ENCODE measurements at places on chromosomes 12 and 14. TPM values are rescaled to one million over a fixed set of nuclear protein-coding genes. Genes with fewer than 3 reads are reported as not detected.

The KLRC2 gene
- not detected for total RNA-seq

The ATN1 gene
- 19.1 TPM for total RNA-seq

The PPP1R36 gene
- total RNA-seq, result not detected

The LRFN5 gene
- 16.1 TPM for total RNA-seq

DNA sequence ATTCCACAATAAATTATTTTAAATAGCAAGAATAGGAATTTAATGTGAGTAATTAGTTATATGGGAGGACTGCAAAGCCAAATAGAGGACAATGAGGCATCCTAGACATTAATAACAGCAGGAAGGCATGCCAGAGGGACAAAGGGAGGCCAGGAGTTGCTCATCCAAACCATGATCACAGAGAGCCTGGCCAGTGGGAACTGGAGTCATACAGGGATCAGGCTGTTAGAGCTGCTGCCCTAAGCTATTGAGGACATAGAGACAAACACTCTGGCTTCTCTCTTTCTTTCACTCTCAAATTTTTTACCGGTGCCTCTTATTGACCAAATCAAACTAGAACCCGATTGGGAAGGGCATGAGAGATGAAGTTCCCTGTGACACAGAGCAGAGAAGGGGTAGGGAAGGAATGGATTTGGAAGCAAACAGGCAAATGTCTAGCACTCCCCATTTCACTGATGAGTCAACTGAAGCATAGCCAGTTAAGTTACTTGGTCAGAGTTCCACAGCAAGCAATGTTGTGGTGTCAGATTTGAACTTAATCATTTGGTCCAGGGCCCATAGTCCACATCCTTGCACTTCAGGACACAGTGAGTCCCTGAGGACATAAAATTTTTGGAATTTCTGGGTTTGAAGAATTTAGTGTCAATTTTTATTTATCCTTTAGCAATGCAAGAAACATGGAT is 17.9 kb upstream of the CFAP54 start:
- no peak for ATAC-seq

The MORN3 gene
- 1.3 TPM for total RNA-seq

DNA sequence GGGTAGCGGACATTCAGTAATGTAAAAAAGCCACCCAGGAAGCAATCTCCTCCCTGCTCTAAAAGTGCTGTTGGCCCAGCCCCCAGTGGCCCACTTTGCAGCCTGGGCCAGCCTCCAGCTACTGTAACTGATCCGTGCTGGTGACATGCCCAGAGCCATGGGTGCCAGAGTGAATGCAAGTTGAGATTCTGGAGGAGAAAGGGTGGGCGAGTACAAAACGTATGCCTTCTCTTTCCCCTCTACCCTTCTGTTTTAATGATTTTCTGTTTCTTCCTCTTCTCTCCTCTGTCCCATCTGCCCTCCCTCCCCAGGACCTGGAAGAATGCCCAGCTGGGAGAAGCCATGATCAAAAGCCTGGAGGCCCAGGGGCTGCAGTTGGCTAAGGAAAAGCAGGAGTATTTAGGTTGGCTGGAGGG is 16.9 kb downstream of the PLEKHD1 start:
- peak; percentile 48 for ATAC-seq

GRCh38 chr12:46818642-46819041 is 7.2 kb downstream of the SLC38A4 start:
- ATAC-seq, result no peak

DNA sequence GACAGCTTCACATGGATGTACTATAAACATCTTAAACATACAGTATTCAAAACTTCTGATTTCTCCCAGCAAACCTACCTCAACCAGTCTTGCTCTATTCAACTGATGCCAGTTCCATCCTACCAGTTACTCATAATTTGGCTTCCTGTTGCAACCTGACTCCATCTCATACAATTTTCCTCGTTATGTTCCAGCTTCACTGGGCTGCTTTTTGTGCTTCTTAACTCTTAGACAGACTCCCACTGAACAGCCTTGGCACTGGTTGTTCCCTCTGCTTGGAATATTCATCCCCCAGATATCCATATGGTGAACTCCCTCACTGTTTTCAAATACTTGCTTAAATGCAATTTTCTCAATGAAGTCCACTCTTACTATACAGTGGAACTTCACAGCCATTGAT is 249.2 kb downstream of the AEBP2 start:
- no peak for ATAC-seq

The PLEKHG7 gene
- total RNA-seq, result 0.14 TPM

DNA sequence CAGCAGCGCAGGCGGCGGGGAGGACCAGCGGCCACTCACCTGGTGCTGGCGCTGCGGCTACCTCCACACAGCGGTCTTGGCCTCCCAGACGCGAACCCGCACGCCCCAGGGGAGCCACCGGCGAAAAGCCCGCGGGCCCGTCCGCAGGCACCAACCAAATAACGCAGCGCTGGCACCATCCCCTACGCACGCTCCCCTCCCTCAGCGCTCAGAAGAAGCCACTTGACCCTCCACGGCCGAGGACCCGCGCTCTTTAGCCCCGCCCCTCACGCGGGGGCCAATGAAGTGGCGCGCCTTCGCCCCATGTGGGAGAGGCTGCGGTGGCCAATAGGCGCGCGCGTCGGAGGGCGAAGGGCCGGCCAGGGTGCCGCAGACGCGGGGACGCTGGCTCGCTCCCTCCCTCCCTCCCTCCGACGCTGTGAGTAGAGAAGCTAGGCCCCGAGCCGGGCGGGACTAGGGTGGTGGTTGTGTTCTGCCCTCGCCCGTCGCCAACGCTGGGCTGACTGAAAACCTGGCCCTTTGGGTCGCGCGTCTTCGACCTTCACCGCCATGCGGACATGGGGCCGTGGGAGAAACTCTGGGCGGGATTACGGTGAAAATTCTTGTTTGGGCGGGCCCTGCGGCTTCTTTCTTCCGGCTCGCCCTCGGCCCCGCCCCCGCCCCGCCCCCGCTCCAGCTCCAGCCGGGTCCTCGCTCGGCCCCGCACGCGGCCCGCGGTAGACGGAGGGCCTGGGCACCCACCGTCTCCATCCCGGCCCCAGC is at the start of the genes DMAC2L and L2HGDH:
Gene DMAC2L, plus strand, starts transcription at position 353 of the 762 bp plus-strand sequence. CDS start 9,164 bp downstream, outside the sequence.
Gene L2HGDH, minus strand, starts transcription at position 258 of the 762 bp plus-strand sequence. Its CDS starts 79 bp downstream, at position 179.
- peak; percentile 95 for ATAC-seq

GRCh38 chr12:77795699-77796098 is 35.0 kb upstream of the NAV3 start:
- ATAC-seq, result no peak

DNA sequence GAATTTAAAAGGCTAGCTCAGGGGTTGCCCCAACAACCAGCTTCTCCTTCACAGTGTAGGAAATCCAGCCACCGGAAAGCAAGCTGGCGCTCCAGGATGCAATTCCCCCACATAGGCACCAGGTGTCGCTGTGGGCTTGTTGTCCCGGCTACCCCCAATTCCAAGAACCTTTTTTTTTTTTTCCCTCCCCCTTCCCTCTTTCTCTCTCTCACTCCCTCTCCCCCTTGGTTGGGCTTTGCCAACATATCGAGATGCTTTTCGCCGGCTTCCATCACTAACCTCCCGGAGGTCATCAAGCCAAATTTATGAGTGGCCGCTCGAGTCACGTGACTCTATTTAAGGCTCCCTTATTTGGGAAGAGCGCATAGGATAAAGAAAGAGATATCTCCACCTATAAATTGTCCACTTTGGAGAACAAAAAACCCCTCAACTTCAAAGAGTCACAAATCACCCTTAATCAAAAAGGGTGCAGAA is at the start of gene HOXC5:
Gene HOXC5, plus strand, starts transcription at position 424 of the 474 bp plus-strand sequence. CDS start 73 bp downstream, outside the sequence.
- ATAC-seq, result no peak

The MDGA2 gene
- total RNA-seq, result 12.6 TPM

The P2RX2 gene
- total RNA-seq, result 0.13 TPM
